ENCODE measurements at places on chromosomes 2 and 18.

DNA sequence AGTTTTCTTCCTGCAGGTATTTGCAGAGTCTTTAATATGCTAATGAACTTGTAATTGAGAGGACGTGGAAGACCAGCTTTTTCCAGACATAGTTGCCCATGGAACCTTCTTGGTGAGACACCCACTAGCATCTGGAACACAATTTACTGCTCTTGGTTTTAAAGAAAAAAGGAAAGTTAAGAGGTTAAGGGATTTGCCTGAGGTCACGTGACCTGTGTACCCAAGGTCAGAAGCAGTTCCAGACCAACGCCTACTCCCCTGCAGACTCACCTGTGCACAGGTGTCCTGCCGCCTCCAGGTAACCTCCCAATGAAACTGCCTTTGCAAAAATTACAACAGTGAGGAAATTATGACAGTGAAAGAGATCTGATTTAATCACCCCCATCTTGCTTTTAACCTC is 172.7 kb downstream of the ANAPC1 start:
- no peak for ATAC-seq

- no peak for ATAC-seq
Observed at GRCh38 chr18:63603772-63604171, 16.6 kb downstream of the SERPINB13 start.

DNA sequence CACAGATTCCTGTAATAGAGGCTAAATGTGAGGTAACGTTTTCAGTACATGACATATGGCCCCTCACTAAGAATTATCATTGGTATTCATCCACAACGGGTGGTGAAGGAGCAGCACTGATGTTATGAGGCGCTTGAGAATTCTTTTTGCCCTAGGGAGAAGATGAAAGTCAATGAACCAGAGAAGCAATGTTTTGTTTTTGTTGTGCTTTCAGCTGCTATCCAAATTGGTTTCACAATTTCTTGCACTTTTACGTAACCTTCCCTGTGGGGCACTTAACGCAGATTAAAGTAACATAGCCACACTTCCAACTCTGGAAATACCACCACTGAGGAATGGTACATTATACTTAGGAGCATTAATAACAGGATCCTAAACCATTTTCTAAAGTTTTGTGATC is 13.3 kb upstream of the CCDC85A start:
- no peak for ATAC-seq

GRCh38 chr18:42341423-42341822 is 386.4 kb downstream of the PIK3C3 start:
- ATAC-seq = no peak

DNA sequence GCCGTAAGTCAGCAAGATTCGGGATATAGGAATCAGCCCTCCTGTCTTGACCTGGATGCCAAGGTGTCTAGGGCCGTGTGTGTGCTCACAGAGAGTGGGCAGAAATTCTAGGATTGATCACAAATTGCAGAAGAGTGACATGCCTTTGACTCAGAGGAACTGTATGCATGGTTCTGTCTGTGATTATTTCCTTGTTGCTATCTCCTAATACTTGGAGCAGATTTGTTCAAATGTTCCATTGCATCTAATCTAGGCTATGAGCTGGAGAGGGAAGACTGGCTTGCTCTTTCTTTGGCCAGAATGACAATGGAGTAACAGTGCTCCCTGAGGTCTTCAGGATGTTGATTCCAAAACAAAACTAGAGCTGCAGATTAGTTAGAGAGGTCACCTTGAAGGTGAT is 115.0 kb downstream of the EN1 start:
- no peak for ATAC-seq

DNA sequence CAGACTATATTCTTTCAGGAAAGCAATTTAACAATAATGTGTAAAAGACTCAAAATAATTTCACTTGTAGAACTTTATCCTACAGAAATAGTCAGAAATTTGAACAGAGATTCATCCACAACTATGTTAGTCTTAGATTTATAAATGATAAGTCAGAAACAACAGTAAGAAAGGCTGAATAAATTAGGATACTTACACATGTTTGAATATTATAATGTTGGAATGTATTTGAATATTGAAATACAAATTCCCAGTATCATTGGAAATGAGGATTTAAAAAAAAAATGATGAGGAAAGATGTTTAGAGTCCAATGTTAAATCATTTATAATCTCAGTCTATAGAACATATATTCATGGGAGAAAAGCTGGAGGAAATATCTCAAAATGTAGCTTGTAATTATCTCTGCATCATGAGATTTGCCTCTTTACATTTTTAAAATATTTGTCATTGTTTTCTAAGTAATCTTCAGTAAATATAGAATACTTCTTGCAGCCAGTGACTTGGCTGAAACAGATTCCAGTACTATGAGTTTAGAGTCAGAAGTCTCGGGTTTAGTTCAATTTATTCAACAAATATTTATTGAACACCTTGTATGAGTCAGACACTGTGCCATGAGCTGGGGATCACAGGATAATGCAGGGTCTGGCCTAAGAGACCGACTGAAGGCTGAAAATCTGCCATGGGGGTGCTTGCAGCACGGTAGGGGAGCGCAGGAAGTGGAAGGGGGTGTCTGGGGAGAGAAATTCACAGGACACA is 32.3 kb downstream of the CXCR4 start:
- no peak for ATAC-seq

DNA sequence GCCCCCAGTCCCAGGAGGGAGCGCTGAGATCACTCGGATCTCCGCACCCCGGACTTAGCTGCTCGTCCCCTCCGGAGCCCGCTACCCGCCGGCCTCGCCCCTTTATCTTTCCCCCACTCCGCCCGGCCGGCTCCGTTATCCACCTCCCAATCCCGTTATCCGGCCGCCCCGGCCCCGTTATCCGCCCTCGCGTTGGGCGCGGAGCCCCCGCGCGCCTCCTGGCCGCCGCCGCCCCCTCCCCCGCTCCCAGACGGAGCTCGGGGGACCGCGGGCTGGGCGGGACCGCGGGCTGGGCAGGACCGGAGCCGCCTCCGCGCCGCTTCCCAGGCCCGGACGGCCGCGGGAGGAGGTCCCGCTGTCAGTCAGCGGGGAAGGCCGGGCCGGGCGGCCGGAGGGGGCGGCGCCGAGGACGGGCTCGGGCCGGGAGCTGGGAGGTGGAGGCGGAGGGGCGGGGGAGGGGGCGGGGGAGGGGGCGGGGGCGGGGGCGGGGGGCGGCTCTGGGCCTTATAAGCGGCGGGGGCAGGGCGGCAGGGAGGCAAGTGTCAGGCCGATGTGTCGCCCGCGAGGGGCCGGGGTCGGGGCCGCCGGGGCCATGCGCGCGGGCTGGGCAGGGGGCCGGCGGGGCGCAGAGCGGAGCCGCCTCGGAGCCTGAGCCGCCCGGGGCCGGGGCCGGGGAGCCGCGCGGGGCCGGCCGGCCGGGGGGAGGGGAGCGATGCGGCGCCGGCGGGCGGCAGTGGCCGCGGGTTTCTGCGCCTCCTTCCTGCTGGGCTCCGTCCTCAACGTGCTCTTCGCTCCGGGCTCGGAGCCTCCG is at the start of gene PKDCC:
PKDCC (plus strand) TSS at position 534 of the 811 bp plus-strand sequence; CDS start at position 713, 179 bp downstream.
- peak; percentile 89 for ATAC-seq

DNA sequence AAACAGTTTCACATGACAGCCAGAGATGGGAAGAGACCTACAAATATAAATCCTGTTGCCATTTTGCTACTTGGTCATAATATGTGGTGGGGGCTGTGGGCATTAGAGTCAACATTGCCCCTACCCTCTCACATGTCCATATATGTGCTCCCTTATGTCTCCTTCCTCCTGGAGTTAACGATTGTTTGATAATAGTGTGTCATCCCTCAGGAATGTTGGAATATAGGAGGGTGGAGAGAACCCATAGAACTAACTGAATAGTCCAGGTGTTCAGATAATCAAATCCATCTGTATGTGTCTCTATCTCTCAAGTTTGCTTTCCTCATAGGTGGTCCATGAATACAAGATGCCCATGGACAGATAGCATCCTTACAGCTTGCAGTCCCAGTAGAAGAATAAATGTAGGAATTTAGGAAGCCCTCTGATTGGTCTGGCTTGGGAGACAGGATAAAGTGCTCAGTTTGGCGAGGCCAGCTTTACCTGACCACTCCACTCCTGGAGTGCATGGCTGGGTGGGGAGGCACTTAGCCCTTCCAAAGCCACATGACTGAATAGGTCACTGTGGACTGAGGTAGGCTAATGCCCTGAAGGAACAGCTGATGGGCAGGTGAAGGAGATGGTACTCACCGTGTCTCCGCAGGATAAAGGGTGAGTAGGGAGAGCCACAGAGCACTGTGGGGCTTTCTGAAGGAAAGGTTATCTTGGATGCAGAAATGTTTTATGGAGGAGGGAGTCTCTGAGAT is 166.9 kb downstream of the CDCA7 start:
- no peak for ATAC-seq

DNA sequence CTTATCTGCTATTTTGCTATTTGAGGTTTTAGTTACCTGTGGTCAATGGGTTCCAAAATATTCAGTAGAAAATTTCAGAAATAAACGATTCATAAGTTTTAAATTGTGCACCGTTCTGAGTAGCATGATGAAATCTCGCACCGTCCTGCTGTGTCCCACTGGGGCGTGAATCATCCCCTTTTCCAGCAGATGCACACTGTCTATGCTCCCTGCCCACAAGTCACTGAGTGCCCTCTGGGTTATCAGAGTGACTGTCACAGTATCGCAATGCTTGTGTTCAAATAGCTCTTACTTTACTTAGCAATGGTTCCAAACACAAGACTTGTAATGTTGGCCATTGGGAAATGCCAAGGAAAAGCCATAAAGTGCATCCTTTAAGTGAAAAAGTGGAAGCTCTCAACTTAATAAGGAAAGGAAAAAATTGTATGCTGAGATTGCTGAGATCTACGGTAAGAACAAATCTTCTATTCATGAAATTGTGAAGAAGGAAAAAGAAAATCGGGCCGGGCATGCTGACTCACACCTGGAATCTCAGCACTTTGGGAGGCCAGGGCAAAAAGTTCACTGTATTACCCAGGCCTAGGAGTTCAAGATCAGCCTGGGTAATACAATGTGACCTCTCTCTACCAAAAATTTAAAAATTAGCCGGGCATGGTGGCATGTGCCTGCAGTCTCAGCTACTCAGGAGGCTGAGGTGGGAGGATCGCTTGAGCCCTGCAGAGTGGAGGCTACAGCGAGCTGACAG is 13.3 kb downstream of the COL4A3 start:
- no peak for ATAC-seq

GRCh38 chr2:71714601-71715240 is 261.4 kb downstream of the DYSF start:
- no peak for ATAC-seq

DNA sequence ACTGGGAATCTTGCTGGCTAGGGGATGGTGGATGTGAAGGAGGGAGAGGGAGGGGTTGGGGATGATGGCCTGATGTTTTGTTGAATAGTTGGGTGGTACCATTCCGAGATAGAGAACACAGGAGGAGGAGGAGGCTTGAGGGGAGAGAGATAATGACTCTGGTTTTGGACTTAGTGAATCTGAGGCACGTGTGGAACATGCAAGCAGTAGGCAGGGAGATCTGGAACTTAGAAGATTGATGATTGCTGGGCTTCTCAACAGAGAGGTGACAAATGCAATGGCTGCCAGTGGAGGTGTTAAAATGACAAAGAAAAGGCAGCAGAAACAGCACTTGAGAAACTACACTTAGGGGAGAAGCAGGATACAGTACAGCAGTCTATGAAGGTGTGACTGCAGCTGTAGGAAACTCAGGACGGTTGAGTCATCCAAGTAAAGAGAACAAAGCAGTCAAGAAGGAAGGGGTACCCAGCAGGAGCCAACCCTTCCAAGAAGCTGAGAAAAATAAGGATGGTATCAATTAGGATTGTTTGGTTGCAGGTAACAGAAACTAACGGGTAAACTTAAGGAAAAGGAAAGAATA is 221.4 kb upstream of the FBXO11 start:
- no peak for ATAC-seq

DNA sequence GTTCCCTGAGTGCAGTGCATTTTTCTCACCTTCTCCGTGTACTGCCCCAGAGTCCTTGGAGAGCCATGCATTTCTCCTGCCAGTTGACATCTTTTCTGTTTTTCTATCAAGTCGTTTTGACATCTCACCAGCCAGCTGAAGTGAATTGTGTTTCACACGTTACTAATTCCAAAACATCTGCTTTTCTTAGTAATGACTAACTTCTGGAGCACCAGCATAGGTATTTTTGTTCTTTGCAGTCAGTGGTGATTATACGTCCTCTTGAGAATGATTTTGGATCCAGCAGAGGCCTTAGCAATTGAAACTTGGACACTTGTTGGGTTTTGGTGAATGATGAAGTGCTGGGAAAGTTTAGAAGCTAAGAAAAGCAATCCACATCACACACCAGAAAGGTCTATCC is 112.5 kb downstream of the PIK3C3 start:
- ATAC-seq = no peak

DNA sequence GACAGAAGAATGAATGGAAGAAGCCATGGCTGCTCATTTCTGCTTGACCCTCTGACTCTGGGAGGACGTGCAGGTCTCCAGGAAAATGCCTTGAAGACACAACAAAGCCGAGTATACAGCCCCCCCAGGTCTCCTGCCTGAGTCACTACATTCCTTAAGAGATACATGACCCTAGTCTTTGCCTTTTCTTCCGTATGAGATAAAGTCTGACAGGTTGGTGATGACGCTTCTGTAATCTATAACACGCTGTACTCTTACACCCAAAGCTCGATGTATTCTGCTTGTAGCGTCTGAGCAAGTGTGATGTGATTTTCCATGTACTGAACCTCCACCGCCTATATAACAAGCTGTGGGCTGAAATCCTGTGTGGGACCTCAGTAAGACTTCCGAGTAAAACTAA is 77.3 kb downstream of the KCTD1 start:
- no peak for ATAC-seq

DNA sequence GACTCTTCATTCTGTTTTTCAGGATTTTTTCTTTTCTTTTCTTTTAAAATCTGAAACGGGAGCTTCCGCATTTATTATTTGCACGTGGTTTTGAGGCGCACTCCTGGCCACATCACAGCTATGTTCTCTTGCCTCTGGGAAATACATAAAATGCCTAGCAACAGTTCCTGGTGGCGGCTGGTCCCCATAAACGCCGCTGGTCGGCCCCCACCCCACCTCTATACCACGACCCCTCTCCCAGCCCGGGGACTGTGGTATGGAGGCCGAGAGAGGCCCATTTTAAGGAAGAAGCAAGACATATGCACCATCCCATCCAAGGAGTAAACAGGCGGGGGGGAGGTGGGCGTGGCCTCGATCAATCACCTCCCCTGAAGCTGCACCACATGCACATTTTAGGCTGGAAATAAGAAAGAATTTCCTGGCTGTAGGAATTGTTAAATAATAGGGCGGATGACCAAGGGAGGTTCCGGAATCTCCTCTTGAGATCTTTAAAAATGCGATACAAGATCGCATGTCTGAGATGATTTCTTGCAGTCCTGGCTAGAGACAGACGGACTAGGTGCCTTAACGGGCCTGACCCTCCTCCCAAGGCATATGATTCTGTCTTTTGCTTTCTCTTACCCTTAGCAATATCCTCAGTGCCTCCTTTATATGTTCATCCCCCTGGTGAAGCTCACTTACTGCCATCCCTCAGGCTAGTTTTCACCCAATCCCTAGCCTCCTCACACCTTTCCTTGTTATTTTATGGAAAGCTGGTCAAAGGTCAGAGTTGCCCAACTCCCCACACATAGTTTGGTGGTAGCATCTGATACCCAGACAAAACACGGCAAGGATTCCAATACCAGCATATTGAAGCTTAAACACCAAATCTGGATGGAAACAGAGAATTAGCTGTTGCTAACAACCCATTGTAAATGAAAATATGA is 82.4 kb downstream of the BCL2 start:
- peak; percentile 34 for ATAC-seq

Measured in gastroesophageal sphincter (tissue), 4 donors.